ENCODE measurements at places on chromosomes 13 and 19.

DNA sequence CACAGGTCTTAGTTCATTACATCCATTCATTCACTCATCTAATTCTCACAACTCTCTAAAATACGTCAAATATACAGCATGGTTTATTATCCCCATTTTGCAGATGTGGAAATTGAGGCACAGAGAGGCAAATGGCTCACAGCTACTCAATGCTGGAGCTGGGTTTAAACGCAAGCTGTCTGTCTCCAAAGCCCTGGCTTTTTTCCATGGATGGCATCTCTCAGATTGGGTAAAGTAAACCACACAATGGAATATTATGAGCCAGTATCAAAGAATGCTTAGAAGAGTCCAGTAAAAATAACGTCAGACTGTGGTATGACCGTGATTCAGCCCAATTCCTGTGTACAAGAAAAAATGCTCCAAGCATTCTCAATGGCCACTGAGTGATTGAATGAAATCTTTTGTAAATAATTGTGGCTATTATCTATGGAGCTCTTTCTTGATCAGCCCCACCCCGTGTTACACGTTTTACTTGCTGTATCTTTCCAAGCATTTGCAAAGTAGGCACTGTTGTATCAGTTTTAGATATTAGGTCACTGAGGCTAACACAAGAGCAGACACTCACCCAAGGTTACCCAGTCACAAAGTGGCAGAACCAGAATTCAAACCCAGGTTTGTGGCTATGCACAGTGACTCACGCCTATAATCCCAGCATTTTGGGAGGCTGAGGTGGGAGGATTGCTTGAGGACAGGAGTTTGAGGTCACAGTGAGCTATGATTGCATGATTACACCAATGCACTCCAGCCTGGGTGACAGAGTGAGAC, 5.5 kb upstream of the ACP7 start:
- no peak for DNase-seq

- peak; percentile 85 for DNase-seq
Measured at GRCh38 chr19:19531951-19532805, 3.5 kb downstream of the YJEFN3 start.

- DNase-seq, result no peak
Measured at GRCh38 chr19:16229322-16229641, 31.6 kb downstream of the AP1M1 start.

GRCh38 chr13:87259479-87260083, 411.6 kb upstream of the SLITRK5 start:
- DNase-seq, result no peak

DNA sequence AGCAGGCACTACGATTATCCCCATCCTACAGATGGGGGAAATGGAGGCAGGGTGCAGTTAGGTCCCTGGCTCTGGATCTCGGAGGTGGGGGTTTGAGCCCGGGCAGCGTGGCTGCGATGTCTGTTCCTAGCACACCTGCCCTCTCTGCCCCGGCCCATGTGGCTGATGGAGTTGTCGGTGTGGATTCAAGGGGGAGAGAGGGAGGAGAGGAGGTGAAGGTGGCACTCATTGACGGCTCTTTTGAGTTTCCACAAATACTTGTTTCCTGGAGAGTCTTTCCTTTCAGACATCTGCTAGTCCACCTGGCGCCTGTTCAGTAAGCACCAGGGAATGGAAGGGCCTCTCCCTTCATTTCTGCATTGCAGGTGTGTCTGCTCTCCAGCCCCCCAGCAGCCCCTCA, 69.9 kb downstream of the ARHGEF18 start:
- no peak for DNase-seq
